ENCODE measurements at places on chromosomes 3 and 15.

- H3K4me3 ChIP-seq = no peak overlapping the region
- H3K36me3 ChIP-seq = no peaks in the 10 kb centered on the region
- H3K4me1 ChIP-seq = no peaks in the 10 kb centered on the region
- no peaks in the 10 kb centered on the region for H3K27me3 ChIP-seq
- no peak overlapping the region for H3K27ac ChIP-seq
- DNase-seq = no peak
These were observed 90.0 kb upstream of the ICE2 start for GRCh38 chr15:60568914-60569391.

GRCh38 chr3:166456286-166456685 lies 619.1 kb upstream of the BCHE start:
- peak; percentile 79 for DNase-seq
- H3K36me3 ChIP-seq = no peaks in the 10 kb centered on the region
- H3K4me3 ChIP-seq = no peak overlapping the region

DNA sequence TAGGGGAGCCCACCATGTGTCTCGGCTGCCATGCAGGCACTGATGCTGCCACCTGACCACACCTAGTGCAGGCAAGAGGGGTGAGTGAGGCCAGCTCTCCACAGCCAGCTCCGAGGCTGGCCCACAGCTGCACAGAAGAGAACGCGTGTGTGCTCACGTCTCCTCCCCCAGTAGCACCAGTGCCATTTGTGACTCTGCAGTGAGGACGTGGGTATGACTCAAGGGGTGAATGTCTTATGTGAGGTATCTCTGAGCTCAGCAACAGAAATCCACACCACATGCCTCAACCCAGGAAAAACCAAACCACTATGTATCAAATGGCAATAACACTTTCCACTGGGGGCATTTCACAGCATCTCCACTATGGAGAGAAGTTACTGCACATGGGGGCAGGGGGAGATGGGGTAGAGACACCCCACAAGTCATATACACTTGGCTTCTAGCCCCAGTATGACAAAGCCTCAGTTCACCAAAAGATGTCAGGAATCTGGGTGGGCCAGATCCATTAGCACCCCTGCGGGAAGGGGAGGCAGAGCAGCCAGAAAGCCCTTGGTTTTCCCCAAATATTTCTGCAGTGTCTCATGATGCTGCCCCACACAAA lies 87.6 kb downstream of the LRIG1 start:
- H3K36me3 ChIP-seq = no peaks in the 10 kb centered on the region
- H3K4me3 ChIP-seq = no peak overlapping the region
- no peak for DNase-seq
- no peak overlapping the region for H3K27ac ChIP-seq
- no peaks in the 10 kb centered on the region for H3K27me3 ChIP-seq

DNA sequence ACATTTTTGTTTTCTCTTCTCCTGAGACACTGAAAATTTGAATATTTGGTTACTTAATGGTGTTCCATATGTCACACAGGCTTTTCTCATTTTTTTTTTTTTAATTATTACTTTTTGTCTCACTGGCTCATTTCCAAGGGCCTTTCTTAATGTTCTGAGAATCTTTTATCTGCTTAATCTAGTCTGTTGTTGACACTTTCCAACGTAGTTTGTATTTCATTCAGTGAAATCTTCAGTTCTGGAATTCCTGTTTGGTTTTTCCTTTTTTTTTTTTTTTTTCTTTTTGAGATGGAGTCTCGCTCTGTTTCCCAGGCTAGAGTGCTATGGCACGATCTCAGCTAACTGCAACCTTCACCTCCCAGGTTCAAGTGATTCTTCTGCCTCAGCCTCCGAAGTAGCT lies 42.7 kb downstream of the NCK1 start:
- no peaks in the 10 kb centered on the region for H3K27me3 ChIP-seq
- peaks cover 2% of the 10 kb centered on the region for H3K4me1 ChIP-seq
- no peak for DNase-seq
- H3K27ac ChIP-seq = no peak overlapping the region

- H3K27ac ChIP-seq = no peak overlapping the region
- no peaks in the 10 kb centered on the region for H3K4me1 ChIP-seq
- no peaks in the 10 kb centered on the region for H3K36me3 ChIP-seq
- no peak for DNase-seq
- H3K27me3 ChIP-seq = no peaks in the 10 kb centered on the region
These were observed 12.0 kb upstream of the C3orf80 start for GRCh38 chr3:160213191-160213590.

DNA sequence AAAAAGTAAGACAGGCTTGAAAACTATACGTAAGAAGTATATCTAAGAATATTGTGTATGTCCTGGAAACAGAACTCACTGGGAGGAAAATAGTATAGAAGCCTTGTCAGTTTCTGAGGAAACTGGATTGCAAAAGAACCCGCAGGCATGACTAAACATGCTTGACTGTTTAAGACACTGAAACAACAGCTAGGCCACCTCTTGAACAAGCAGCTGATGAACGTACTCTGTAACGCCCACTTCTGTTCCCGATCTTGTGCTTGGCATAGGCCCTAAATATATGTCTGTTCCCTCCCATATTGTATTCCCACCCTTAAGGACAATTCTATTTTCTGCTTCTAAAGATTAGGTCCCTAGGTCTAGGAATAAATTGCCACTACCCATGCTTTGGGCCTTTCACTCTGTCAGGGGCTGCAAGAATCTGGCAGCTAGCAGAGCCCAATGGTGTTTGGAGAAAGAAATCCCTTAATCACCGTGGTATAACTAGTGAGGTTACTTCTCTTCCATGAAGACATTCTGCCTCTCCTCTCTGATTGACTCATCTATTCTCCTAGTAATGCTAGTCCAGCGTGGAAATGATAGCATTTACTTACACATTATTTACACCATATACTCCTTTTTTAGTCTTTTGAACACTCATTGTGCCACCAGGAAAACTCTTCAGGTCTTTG lies 46.2 kb downstream of the CD200 start:
- no peak overlapping the region for H3K4me3 ChIP-seq
- peaks cover 6% of the 10 kb centered on the region for H3K4me1 ChIP-seq
- H3K36me3 ChIP-seq = no peaks in the 10 kb centered on the region
- DNase-seq = peak; percentile 98

- no peaks in the 10 kb centered on the region for H3K4me1 ChIP-seq
- DNase-seq = no peak
- H3K36me3 ChIP-seq = no peaks in the 10 kb centered on the region
- H3K4me3 ChIP-seq = no peak overlapping the region
- H3K27ac ChIP-seq = no peak overlapping the region
These were observed 199.6 kb downstream of the TJP1 start for GRCh38 chr15:29622637-29623036.

GRCh38 chr15:74132681-74133651 lies 2.6 kb downstream of the ISLR2 start:
- no peak overlapping the region for H3K27ac ChIP-seq
- H3K4me3 ChIP-seq = peak overlapping the region; percentile 33
- H3K27me3 ChIP-seq = peaks cover 85% of the 10 kb centered on the region

- no peaks in the 10 kb centered on the region for H3K27me3 ChIP-seq
- H3K27ac ChIP-seq = no peak overlapping the region
- H3K4me3 ChIP-seq = no peak overlapping the region
- peaks cover 3% of the 10 kb centered on the region for H3K4me1 ChIP-seq
These were observed 33.3 kb downstream of the TLE3 start for GRCh38 chr15:70064441-70064840.

GRCh38 chr3:127886956-127887231 lies 28.1 kb upstream of the KBTBD12 start:
- H3K4me3 ChIP-seq = no peak overlapping the region
- H3K27ac ChIP-seq = no peak overlapping the region
- DNase-seq = no peak
- H3K36me3 ChIP-seq = no peaks in the 10 kb centered on the region
- peaks cover 6% of the 10 kb centered on the region for H3K4me1 ChIP-seq

GRCh38 chr3:14915636-14916222 lies 31.7 kb upstream of the NR2C2 start:
- DNase-seq = no peak
- no peak overlapping the region for H3K4me3 ChIP-seq
- no peaks in the 10 kb centered on the region for H3K36me3 ChIP-seq
- H3K4me1 ChIP-seq = peaks cover 16% of the 10 kb centered on the region
- no peak overlapping the region for H3K27ac ChIP-seq
- H3K27me3 ChIP-seq = no peaks in the 10 kb centered on the region

GRCh38 chr3:139353920-139354556 lies 10.2 kb downstream of the MRPS22 start:
- no peak overlapping the region for H3K4me3 ChIP-seq
- no peak overlapping the region for H3K27ac ChIP-seq
- peaks cover 39% of the 10 kb centered on the region for H3K36me3 ChIP-seq
- H3K27me3 ChIP-seq = no peaks in the 10 kb centered on the region

GRCh38 chr3:130619196-130619595 lies 102.2 kb downstream of the COL6A6 start:
- no peaks in the 10 kb centered on the region for H3K4me1 ChIP-seq
- no peak overlapping the region for H3K4me3 ChIP-seq
- no peak overlapping the region for H3K27ac ChIP-seq
- H3K27me3 ChIP-seq = no peaks in the 10 kb centered on the region

- no peak overlapping the region for H3K27ac ChIP-seq
- peaks cover 11% of the 10 kb centered on the region for H3K4me1 ChIP-seq
- H3K27me3 ChIP-seq = no peaks in the 10 kb centered on the region
These were observed 2.5 kb downstream of the MPI start for GRCh38 chr15:74892313-74892712.

DNA sequence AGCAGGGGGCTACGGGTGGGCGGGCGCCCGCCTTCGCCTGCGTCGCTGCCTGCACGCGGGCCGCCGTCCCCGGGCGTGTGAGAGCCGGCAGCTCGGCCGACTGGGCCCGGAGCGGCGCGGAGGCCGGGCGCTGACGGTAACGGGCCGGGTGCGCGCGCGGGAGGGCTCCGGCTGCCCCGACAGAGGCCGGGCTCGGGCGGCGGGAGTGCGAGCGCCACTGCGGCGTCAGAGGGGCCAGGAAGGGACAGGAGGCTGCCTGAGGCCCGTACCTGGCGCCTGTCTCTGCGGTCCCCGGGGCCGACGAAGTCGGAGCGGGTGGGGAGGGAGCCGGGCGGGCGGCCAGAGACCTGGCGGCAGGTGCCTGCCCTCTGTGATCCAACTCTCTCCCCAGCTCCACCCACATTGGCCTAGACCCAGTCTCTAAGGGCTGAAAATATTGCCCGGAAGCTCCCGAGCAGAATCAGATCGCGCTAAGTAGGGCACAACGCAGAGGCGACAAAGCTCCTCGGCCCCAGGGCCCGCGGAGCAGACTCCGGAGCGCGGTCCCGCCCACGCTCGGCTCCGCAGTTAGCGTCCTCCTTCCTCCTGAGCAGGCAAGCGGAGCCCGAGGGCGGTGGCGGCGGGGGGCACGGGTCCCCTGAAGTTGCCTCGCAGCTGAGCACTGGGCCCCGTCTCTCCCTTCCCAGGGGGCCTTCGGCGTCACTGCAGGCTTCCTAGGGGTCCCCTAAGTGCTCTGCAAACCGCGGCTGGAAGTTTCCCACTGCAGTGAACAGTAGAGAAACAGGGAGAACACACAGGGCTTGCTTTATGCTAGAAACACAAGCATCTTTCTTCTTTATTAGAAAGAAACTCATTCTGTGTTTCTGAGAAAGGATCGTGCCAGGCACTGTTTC lies at the start of gene MAN2A2:
MAN2A2 (plus strand) TSS at position 463 of the 893 bp plus-strand sequence. CDS start 906 bp downstream, outside the sequence.
- H3K27me3 ChIP-seq = no peaks in the 10 kb centered on the region
- H3K4me3 ChIP-seq = peak within 1 kb of the TSS; percentile 86
- peak; percentile 64 for DNase-seq
- H3K4me1 ChIP-seq = peaks cover 5% of the 10 kb centered on the region
- peak within 1 kb of the TSS; percentile 83 for H3K27ac ChIP-seq
- peaks cover 25% of the 10 kb centered on the region for H3K36me3 ChIP-seq

- no peak for DNase-seq
- H3K27me3 ChIP-seq = no peaks in the 10 kb centered on the region
- peaks cover 3% of the 10 kb centered on the region for H3K4me1 ChIP-seq
- no peaks in the 10 kb centered on the region for H3K36me3 ChIP-seq
These were observed 140.5 kb upstream of the TBL1XR1 start for GRCh38 chr3:177337541-177338331.

DNA sequence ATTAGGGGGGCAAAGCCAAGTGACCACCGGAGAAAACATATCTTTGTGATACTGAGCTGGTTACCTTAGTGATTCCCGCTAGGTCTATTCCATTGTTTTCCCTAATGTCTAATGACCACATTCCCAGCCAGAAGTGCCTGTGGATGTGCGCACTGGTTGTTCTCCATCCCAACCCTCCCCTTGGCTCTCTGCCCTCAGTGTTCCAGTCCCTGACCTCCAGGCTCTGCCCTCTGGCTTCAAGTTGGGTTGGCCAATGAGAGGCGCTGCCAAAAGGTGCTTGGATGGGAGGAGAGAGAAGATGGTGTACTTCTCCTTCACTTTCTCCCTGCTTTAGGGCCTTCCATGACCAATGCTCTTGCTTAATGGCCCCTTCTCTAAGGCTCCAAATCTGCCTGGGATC lies 2.4 kb downstream of the COLQ start:
- no peak overlapping the region for H3K4me3 ChIP-seq
- H3K36me3 ChIP-seq = no peaks in the 10 kb centered on the region
- H3K27ac ChIP-seq = no peak overlapping the region
- peaks cover 5% of the 10 kb centered on the region for H3K4me1 ChIP-seq

DNA sequence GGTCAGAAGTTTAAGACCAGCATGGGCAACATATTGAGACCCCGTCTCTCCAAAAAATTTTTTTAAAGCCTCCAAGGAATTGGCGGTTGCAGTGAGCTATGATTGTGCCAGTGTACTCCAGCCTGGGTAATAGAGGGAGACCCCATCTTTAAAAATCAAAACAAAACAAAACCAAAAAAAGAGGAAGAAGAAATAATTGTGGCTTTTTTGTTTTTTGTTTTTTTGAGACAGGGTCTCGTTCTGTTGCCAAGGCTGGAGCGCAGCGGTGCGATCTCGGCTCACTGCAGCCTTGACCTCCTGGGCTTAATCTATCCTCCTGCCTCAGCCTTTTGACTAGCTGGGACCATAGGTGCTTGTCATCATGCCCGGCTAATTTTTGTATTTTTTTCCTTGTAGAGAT lies 4.5 kb upstream of the SLC30A4 start:
- peaks cover 4% of the 10 kb centered on the region for H3K4me1 ChIP-seq
- H3K4me3 ChIP-seq = no peak overlapping the region
- no peaks in the 10 kb centered on the region for H3K36me3 ChIP-seq
- H3K27me3 ChIP-seq = peaks cover 18% of the 10 kb centered on the region
- no peak overlapping the region for H3K27ac ChIP-seq
- DNase-seq = no peak

GRCh38 chr3:49725906-49726681 lies 2.3 kb upstream of the GMPPB start:
- peaks cover 56% of the 10 kb centered on the region for H3K36me3 ChIP-seq
- no peak overlapping the region for H3K27ac ChIP-seq
- DNase-seq = no peak
- no peaks in the 10 kb centered on the region for H3K27me3 ChIP-seq
- H3K4me1 ChIP-seq = peaks cover 12% of the 10 kb centered on the region

DNA sequence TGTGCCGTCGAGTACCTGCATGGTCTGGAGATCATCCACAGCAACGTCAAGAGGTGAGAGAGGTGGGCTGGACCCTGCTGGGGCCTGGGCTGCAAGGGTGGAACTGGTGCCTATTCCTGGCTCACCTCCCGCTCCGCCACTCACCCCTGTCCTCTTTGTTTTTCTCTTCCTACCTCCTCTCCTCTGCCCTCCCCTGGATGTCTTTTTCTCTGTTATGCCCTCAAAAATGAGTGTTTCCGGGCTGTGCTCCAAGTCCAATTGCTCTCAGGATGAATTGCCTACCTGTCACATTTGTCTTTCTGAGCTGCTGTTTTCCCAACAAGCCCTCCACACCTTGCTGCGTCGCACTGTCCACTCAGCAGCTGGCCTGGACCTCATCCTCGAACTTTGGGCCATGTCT lies 28.5 kb upstream of the TATDN2 start:
- DNase-seq = no peak
- no peak overlapping the region for H3K4me3 ChIP-seq
- no peaks in the 10 kb centered on the region for H3K27me3 ChIP-seq
- H3K36me3 ChIP-seq = peaks cover 3% of the 10 kb centered on the region
- H3K27ac ChIP-seq = no peak overlapping the region

All from trophoblast cell (in vitro differentiated cells and primary cell).